ENCODE measurements at places on chromosomes 6 and 20.

- DNase-seq = no peak
Observed at GRCh38 chr6:75201021-75201420, 4.8 kb downstream of the COL12A1 start.

GRCh38 chr6:162119341-162119740 lies 608.2 kb downstream of the PRKN start:
- DNase-seq = no peak

- no peak for DNase-seq
Observed at GRCh38 chr20:50360921-50361320, 149.3 kb upstream of the PTPN1 start.

DNA sequence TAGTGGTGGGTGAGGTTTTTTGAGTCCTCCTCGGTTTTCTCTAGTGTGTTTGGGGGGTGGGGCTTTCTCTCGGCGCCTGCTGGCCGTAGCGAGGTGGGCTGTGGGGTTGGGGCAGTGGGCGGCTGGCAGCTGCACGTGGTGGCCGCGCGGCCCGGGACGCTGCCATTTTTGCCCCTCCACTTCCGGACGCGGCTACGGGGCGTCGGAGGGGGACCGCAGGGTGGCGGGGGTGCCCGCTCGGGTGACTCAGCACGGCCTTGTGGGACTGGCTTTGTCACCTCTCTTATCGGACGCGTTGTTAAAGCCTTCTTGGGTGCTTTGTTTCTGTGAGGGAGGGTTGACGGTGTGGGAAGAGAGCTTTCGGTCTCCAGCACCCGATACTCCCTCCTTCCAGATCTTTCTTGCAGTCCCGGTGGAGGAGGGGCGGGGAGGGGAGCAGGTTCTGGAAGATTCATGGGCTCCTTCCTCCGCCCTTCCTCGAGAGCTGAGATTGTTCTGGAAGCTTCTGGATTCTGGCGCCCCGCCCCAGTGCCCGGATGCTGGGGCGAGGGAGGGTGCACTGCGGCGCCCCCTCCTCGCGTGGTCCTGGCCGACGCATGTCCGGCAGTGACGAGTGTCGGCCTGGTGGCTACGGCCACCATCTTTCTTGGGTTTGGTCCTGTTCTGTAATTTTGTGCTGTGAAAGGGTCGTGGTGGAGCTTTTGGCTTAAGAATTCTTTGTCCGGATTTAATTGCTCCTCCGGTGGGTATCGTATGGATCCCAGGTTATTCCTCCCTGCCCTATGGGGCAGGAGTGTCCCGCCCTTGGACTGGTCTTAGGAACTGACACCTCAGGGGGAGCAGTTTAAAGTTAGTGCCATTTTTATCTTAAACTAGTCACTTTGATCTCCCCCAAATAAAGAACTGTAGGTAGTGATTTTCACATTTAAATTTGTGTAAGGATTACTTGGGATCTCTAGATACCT lies 719 bp downstream of the HSP90AB1 start:
- peak; percentile 59 for DNase-seq

DNA sequence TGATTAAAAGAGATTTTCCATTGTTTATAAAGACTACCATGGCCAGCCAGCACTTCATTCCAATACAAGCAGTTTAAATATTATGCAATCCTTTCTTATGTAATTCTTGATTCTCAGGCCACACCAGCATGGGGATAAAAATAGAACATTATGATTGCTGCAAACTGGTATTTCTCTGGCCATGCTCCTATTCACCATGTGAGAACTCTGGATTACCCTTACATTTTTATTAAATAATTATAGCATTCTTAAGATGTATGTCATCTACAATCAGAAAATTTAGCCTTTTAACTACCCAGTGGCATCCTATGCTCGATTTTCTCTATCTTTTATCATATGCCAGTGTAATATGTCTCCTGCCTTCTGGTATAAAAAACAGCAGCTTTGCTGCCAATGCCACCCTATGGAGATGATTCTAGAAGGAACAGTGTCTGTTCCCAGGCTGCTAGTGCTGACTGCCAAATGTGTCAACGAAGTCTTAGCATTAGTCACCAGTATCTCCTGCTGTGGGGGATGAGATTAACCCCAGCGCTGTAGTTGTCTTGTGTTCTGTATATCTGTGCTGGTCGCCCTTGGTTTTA lies 501.4 kb downstream of the BCKDHB start:
- no peak for DNase-seq

DNA sequence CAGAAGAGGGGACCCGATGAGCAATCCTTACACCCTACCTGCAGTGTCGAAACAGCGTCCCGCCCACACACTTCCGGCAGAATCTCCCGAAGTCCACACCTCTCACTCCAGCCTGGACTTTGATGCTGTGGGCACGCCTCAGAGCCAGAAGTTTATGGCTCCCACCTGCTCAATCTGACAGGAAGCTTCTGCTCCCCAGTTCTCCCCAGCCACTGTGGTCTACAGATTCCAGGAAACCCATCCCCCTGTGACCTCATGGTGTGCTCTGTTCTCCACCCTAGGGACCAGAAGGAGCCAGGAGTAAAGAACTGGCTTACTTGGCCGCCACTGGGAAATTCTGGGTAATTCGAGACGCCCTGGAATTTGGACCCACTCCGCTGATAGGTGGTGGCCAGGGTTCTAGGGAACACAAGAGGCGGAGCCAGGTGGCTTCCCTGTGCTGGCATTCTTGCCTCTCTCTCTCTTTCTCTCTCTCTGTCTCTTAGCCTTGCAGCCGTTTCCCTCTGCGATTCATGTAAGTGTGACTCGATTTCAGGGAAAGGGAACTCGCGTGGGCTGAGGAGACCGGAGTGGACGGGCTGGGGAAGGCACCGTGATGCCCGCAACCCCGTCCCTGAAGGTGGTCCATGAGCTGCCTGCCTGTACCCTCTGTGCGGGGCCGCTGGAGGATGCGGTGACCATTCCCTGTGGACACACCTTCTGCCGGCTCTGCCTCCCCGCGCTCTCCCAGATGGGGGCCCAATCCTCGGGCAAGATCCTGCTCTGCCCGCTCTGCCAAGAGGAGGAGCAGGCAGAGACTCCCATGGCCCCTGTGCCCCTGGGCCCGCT lies at the start of gene TRIM15:
TSS of gene TRIM15 (plus strand) at position 457 of the 828 bp plus-strand sequence. CDS start at position 596, 139 bp downstream.
- DNase-seq = no peak

GRCh38 chr6:34743625-34744293 lies 13.5 kb upstream of the SNRPC start:
- DNase-seq = no peak

DNA sequence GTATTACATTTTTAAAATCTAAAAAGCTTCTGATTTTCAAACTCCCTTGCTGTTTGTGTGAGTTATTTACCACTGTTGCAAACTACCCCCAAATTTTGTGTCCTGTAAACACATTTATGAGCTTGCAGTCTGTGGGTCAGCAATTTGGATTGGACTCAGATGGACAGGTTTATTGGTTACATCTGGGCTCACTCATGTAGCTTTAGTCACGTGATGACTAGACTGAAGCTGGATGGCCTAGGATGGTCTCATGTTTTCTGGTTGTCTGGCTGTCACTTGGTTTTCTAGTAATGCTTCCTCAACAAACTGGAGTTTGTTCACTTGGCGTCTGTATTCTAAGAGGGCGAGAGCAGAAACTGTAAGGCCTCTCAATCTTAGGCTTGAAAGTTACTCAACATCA lies 12.2 kb upstream of the C6orf58 start:
- DNase-seq = no peak

GRCh38 chr6:157049133-157049532 lies 272.0 kb downstream of the ARID1B start:
- no peak for DNase-seq

GRCh38 chr6:97067045-97067444 lies 142.5 kb downstream of the KLHL32 start:
- DNase-seq = no peak

- no peak for DNase-seq
Observed at GRCh38 chr6:130216620-130217019, 6.1 kb downstream of the SAMD3 start.

GRCh38 chr6:130376936-130377335 lies 11.1 kb downstream of the TMEM200A start:
- no peak for DNase-seq

- DNase-seq = no peak
Observed at GRCh38 chr6:6721606-6722005, 133.1 kb downstream of the LY86 start.

DNA sequence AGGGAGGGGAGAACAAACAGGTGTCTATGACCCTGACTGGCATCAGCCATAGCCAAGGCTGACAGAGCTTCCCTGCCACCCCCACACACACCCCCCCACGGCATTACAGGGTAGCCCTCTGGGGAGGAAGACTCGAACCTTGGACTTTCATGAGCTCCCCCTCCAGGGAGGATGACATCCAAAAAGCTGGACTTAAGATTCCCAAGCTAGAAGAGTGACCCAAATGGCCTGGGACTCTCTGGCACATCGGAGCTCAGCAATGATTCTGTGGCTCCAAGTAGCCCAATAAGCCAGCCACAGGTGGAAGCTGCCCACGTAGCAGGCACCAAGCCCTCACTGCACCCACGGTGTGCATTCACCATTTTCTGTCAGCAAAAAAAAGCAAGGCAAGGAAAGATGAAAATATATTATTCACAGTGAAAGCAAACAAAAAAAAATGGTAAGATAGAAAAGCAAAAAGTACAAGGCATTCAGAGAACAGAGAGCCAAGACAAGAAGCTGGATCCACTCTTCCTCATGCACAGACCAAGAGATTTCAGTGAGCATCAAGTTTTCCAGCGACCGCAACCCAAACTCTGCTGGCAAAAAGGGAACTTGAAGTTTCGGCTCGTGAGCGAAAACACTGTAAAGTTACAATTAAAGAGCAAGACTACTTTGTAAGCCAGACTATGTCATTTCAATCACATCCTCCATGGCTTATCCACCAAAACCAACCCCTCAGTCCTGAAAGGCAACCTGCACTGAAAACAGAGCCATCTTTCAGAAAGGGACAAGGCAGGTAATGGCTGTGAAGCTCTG lies 10.9 kb downstream of the JAG1 start:
- DNase-seq = no peak

GRCh38 chr6:73675466-73676098 lies 20.4 kb upstream of the CD109 start:
- peak; percentile 74 for DNase-seq

DNA sequence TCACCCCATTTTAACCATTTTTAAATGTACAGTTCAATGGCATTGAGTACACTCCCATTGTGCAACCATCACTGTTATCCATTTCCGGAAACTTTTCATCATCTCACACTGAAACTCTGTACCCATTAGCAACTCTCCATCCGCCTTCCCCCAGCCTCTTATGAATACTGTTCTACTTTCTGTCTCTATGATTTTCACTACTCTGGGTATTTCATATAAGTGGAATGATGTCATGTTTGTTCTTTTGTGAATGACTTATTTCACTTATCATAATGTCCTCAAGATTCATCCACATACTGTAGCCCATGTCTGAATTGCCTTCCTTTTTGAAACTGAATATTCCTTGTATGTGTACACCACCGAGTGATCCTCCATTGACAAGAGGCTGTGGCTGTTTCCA lies 92.9 kb upstream of the TOX2 start:
- no peak for DNase-seq

GRCh38 chr6:15282334-15282733 lies 36.5 kb downstream of the JARID2 start:
- no peak for DNase-seq

DNA sequence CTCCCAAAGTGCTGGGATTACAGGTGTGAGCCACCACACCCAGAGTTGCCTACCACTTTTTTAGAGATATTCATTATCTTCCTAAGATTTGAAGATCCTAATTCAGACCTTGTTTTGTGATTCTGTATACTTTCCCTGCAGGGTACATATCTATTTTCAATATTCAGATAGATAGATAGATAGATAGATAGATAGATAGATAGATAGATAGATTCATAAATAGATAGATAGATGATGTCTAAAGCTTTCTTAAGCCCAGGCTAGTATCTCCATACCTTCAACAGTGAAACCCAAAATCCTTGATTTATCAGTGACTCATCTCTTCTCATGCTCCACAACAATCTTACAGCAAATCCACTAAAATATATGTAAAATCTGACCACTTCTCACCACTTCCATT lies 30.8 kb downstream of the ZNF391 start:
- DNase-seq = no peak

DNA sequence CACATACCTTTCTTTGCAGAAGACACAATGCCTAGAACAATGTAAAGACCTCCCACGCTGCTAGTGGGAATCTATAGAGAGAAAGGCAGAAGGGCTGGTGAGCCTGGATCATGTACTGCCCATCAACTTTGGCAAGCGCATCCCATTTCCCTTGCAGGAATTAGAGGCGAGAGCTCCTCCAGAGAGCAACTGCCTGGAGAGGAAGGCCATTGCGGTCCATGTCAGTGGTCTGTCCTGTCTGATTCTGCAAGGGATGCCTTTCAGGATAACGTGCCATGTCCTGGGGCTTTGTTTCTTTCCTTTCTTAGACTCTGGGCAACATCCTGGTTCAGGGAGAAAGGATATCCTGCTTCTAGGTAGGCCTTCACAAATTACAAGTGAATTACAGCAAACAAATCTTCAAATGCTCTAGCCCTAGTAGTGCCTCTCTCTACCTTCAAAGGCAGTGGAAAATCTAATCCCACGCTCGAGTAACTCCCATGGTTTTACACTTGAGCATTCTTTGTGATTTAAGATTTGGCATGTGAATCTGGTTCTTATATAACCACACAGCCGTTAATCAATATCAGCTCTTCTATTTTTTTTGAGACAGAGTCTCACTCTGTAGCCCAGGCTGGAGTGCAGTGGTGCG lies 38.5 kb downstream of the GCNT2 start:
- peak; percentile 19 for DNase-seq

- peak; percentile 31 for DNase-seq
Observed at GRCh38 chr6:9503111-9503761, 911.6 kb downstream of the TFAP2A start.
